ENCODE measurements at places on chromosomes 3 and 15.

- DNase-seq: no peak
Observed at GRCh38 chr3:8443829-8444791, 57.5 kb upstream of the LMCD1 start.

DNA sequence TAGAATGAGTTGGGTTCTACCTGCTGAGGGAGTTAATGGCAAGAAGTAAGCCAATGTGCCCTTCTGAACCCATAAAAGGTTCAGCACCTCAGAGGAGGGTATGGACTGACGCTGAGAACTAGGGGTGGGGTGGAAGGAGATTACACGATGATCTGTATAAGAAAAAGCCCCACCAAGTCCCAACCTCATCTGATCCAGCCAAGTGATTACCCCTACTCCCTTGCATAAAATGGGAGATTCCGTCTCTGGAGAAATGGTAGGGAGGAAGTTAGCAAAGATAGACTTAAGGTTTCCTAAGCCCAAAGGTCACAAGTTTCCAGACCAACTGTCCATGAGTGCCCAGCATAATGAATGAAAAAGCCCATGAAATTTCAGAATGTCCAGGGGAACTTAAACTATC, 7.1 kb upstream of the DVL3 start:
- no peak for DNase-seq

GRCh38 chr3:133924041-133924440, 28.4 kb upstream of the RAB6B start:
- DNase-seq: no peak

GRCh38 chr15:90030376-90030775, 29.3 kb downstream of the ZNF710 start:
- no peak for DNase-seq

- no peak for DNase-seq
Observed at GRCh38 chr3:45559560-45560118, 34.9 kb upstream of the LIMD1 start.
